ENCODE measurements at places on chromosomes 7 and 10.

DNA sequence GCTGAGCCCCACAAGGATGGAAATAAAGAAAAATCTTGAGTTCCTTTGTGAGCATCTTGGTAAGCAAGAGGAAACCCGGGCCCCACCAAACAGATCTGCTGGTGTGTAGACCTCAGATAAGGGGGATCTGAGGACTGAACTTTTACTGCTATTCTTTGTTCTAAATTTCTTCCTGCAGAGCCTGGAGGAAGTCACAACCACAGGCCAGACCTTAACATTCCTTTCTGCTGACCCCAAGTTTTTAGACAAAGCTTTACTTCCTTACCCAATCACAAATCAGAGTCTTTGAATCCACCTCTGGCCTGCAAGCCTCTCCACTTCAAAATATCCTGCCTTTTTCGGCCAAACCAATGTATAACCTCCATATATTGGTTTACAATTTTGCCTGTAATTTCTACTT lies 352.6 kb upstream of the AUTS2 start:
- no peak for DNase-seq

DNA sequence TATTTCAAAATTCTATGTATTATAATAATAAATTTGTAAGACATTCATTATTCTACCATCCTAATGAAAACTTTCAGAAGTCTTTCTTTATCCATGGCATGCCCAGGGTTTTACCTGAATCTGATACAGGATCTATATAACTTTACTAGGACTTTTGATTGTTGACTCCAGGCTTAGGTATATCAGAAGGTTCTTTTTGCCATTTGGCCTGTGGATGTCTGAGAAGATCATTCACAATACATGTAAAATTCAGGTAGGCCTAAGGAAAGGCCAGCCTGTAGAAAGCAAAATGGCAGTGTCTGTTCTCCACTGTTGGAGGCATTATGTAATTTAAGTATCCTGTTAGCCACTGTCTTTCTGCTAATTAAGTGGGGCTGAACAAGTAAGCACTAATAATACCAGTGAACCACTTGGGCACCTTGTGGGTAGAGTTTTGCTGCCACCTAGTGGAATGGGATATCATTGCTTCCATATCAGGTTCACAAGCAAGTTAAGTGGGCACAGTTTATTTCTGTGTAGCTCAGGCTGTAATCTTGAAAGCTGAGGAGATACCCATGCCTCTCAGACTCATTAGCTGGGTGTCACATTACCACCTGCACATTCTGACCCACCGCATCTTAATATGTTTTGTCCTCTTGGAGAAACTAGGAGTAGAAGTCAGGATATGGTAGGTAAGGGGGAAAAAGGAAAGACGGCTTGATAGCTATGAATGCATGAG lies 105.5 kb downstream of the SEPTIN7 start:
- DNase-seq = peak; percentile 58

- no peak for DNase-seq
Measured at GRCh38 chr7:42934291-42934690, 2.1 kb downstream of the MRPL32 start.

- DNase-seq = no peak
Measured at GRCh38 chr10:113175756-113176651, 226.0 kb downstream of the TCF7L2 start.

DNA sequence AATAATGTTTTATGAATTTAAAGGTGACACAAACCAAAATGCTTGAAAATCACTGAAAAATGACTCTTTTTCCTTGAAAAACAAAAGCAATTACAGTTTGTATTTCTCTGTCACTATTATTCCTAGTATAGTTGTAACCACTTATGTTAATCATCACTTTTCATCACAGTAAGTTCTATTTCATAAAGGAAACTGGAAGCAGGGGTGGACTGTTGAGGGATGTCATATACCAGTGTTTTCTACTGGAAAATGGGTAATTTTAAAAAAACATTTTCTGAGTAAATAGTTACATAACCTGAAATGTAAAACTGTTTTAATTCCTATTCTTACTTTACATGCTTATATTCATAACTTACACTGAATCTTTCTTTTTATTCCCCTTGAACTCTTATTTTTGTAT lies 32.2 kb upstream of the SFMBT2 start:
- no peak for DNase-seq

- no peak for DNase-seq
Measured at GRCh38 chr10:42896735-42897134, 114.1 kb downstream of the BMS1 start.

DNA sequence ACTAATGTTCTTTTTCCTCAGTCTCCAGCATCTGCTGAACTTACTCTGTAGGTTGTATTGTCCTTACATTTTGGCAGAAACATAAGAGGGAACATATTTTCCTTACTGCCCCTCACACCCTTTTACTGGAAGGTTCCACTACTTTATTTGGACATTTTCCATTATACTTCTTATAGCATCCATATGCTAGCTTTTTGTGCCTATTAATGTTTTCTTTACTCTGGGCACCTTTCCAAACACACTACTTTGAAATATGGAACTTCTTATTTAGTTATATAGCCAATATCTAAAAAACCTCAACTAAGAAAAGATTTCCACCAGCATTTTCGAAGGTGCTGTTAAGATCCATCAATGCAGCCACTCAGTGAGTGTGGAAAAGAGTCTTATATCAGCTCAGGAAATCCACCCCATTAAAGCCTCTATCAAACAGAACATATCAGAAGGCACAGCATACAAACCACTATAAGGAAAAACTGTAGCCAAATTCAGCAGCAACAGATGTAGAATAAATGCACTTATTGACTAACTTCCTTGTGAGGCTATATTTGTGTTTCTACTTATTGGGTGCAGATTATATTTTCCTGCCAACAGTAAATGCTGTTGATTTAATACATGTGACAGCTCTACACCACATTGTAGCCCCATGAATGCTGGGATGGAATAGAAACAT lies 272.5 kb upstream of the SEMA3E start:
- no peak for DNase-seq

GRCh38 chr10:47259466-47259865 lies 40.5 kb upstream of the GDF10 start:
- no peak for DNase-seq

DNA sequence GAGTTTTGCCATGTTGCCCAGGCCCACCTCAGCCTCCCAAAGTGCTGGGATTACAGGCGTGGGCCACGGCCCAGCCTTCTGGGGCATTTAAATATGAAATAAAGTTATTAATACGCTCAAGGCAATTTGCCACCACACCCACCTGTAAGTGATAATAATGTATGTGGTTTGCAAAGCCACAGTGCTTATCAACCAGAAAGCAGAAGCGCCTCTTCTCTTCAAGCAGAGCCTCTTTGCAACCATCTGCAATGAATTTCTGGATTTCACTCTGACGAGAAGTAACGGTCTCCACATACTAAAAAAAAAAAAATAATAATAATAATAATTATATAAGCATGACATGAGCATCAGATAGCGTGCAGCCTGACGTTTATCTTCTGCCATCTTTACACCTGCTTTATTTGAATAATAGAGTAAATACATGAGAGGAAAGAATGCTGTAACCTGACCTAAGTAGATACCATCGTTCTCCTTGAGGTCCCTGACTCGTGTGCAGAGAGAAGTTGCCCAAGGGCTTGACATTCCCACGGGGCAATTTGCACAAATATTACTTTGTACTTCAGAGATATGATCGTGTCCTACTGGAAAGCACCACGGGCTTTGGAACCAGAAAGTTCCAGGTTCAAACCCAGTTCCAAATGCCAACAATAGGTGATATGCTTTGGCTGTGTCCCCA lies 34.0 kb downstream of the BRI3 start:
- no peak for DNase-seq

DNA sequence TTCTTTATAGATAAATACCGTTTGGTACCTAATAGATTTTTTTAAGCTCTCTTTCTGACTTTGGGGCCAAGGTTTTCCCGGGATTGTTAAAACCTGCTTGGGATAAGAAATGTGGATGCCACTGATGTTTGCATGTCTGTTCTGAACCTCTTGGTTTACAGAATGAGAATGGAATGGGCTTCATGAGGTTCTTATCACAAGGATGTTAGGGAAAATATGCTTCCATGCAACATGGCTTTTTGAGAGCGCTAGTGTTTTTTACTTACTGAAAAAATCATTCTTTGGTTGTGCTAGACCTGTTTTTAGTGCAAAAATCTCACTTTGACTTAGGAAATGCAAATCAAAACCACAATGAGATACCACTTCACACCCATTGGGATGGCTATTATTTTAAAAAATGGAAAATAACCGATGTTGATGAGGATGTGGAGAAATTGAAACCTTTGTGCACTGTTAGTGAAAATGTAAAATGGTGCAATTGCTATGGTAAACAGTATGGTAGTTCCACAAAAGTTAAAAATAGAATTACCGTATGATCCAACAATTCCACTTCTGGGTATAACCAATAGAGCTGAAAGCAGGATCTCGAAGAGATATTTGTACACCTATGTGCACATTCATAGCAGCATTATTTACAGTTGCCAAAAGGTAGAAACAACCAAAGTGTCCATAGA lies 38.9 kb downstream of the TSPAN14 start:
- DNase-seq = no peak

DNA sequence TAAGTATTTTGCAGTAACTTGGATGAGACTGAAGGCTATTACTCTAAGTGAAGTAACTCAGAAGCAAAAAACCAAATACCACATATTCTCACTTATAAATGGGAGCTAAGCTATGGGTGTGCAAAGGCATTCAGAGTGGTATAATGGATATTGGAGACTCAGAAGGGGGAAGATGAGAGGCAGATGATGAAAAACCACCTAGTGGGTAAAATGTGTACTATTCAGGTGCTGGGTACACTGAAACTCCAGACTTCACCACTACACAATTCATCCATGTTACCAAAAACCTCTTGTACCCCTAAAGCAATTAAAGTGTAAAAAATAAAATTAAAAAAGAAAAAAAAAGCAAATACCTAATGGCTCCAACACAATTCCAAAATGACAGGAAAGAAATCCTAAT lies 351.7 kb downstream of the NXPH1 start:
- DNase-seq = no peak

DNA sequence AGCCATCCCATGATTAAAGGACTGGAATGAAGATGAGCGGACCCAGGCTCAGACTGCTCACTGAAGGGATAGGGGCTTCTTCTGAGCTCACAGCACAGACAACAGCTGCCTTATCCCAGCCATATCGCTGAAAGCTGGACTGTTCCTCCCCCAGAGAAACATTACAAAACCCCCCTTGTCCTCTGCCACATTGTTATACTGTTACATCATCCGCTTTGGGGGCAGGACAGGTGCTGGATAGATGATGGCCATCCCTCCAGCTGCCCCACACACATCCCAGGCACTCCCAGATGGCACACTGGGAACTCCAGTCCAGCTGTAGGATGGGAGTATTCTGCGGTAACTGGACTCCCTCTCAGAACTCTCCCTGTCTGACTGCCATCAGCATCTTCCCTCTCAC lies 58.7 kb upstream of the BTRC start:
- no peak for DNase-seq

DNA sequence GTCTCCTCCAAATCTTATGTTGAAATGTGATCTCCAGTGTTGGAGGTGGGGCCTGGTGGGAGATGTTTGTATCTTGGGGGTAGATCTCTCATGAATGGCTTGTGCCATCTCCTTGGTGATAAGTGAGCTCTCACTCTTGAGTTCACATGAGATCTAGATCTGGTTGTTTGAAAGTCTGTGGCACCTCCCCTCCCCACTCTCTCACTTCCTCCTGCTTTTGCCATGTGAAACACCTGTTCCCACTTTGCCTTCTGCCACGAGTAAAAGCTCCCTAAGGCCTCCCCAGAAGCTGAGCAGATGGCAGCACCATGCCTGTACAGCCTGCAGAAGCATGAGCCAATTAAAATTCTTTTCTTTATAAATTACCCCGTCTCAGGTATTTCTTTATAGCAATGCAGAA lies 23.5 kb downstream of the TMEM229A start:
- no peak for DNase-seq

- no peak for DNase-seq
Measured at GRCh38 chr10:74151879-74152722, 1.1 kb downstream of the ADK start.

GRCh38 chr7:158617737-158618128 lies 30.1 kb upstream of the PTPRN2 start:
- DNase-seq = no peak

- DNase-seq = no peak
Measured at GRCh38 chr7:131482800-131483199, 73.6 kb downstream of the PODXL start.

- no peak for DNase-seq
Measured at GRCh38 chr7:55150709-55151451, 132.1 kb downstream of the EGFR start.

DNA sequence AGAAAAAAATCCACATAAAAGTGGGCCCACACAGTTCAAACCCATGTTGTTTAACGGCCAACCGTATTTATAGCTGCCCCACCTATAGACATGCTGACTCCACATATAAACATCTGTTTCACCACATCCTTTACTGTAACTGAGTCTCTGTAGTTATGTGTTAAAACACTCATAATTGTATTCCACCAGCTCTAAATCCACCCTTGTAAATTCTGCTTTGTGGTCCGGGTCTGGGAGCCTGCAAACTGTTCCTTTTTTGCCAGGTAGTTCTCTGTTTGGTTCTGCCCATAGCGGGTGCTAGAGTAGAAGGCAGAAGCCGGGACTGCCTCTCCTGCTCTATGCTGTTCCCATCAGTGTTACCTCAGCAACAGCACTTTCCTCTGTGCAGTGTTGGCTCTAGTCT lies 20.2 kb upstream of the FHIP2A start:
- DNase-seq = no peak

DNA sequence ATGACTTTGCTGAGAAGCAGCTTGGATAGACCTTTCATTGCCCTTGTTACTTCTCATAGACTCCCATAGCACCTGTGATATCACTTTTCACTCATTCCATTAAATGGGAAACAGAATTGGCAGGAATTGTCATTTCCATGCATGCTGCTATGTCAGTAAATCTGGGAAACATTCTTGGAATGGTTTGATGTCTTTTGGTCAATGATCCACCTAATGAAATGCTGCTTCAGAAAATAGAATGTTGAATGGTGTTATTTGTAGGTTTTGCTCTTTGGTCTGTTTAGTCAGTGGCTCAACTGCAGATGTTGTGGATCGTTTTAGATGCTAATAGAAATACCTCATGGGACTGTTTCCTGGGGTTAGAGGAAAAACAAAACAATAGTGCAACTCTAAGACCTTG lies 127.8 kb downstream of the PLPP4 start:
- no peak for DNase-seq

DNA sequence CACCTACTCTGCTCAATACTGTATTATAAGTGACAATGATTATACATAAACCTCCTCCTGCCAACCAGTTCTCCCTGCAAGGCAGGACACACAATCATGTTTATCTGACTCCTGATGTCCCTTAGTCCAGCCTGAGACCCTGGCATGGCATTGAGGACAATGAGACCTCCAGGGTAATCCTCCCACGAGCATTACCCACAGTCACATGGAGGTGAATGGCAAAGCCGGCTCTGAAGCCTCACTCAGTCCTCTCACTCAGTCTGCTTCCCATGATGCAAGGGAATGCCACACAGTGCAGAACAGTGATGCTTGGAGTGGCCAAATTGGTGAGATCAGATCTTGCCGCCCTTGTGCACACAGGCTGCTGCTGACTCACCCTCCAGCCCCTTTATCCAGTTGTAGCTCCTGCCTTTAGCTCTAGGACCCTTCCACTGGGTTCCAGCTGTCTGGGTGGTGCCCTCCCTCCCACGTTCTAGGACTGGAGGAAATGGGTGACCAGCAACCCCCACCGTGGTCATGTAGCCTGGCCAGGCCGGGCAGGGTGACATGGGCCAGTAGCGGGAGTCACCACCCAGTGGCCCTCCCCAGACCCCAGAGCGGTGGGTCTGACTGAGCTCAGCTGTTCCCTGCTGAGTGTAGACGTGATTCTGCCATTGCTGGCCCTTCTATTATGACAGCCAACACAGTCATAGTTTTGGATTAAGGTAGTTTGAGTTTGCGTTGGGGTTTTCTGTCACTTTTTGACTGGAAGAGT lies 5.5 kb upstream of the ADCY1 start:
- DNase-seq = no peak
